ENCODE measurements at places on chromosomes 6 and 20.

DNA sequence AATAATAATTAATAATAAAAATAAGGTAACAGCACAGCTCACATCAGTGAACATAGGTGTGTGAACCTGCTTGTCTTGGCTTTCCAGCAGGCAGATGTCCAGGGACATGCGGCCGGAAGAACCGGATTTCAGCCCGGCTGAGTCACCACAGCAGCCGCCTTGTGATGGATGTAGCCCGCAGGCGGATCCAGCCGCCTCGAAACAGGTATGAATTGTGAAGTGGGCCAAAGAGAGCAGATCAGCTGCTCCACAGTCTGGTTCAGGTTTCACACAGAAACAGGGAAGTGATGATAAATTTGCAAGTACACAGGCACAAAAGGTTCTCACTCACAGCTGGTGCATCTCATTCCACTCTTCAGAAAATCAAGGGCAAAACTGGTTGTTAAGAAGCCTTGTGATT lies 55.1 kb downstream of the ID4 start:
- peak; percentile 74 for DNase-seq

- no peak for DNase-seq
Measured at GRCh38 chr6:386688-387266, 4.8 kb upstream of the IRF4 start.

DNA sequence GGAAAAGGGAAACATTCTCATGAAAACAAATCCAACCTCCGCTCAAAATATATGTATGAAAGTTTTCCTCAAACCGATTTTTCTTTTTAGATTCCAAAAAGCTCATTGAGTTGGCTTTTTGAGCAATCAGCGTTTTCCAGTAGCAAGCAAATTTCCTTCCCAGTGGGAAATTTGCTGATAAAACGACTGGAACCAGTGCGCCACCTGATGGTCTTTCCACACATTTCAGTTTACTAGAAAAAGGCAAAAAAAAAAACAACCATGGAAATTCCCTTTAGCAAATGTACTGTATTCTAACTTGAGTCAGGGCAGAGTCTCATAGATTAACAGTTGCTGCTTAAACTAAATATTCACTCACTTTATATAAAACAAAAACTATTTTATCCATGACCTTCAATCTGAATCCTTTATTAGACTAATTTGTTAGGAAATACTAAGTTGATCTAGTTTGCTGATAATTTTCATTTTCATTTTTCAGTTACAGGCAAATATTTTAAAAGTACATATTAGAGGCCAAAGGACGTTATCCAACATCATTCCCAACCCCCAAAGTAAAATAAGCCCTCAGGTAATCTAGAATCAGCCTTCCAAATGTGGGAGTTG lies 271.5 kb downstream of the FOXA2 start:
- DNase-seq = no peak

GRCh38 chr6:75128878-75129570 lies 76.8 kb downstream of the COL12A1 start:
- DNase-seq = no peak

DNA sequence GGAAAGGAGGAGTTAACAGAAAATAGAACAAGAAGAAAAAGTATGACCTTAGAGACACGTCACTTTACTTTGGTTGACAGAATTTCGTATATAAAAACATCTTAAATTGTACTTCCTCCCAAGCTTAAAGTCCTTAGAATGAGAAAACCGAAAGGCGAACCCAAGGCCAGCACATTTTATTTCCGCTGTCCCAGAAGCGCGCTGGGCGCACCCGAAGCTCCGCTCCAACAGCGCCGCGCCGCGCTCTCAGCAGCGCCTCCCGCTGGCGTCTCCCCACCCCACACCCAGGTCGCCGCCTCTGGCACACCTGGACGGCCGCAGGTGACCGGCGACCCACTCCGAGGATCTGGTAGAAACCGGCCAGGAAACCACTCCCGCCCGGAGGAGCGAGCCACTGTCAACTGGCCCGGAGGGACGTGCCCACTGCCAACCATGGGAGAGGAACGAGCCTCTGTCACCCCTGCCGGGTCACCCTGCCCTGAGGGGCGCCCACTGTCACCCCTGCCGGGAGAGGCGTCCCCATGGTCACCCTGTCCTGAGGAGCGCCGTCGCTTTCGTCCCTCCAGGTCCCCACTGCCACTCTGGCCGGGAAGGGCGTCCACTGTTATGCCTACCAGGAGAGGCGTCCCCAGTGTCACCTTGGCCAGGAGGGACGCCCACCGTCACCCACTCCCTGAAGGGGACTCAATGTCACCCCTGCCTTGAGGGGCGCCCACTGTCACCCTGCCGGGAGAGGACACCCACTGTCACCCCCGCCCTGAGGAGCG lies 824 bp downstream of the MPC1 start:
- peak; percentile 47 for DNase-seq

DNA sequence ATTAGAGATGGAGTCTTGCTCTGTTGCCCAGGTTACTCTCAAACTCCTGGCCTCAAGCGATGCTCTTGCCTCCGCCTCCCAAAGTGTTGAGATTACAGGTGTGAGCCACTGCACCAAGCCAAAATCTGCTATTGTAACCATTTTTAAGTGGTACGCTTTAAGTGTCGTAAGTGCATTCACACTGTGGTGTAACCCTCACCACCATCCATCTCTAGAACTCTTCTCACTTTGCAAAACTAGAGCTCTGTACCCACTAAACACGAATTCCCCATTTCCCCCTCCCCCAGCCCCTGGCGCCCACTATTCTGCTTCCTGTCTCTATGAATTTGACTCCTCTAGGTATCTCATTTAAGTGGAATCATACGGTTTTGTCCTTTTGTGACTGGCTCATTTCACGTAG lies 2.8 kb upstream of the FAM83C start:
- no peak for DNase-seq

DNA sequence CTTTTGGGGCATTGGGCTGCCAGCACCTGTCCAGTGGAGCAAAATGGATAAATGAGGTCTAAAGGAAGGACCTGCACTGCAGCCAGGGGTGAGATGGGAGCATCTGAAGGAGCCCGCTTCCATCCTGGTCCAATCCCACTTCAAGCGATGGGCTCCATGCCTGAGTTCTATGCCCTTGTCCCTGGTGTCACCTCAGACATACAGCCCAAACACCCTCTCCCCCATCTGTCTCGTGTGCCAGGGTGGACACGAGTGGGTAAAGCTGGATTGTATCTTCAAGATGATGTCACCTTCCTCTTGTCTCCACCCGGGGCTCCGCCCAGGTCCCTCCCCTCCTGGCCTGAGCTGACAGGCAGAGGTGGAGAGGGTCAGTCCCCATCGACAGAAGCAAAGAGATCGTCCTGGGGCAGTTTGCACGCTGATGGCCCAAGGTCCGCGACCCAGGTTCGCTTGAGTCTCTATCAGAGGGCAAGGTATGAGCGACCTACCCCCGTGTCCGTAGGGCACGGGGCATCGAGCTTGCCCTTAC lies 544 bp downstream of the SMIM29 start:
- DNase-seq = no peak

DNA sequence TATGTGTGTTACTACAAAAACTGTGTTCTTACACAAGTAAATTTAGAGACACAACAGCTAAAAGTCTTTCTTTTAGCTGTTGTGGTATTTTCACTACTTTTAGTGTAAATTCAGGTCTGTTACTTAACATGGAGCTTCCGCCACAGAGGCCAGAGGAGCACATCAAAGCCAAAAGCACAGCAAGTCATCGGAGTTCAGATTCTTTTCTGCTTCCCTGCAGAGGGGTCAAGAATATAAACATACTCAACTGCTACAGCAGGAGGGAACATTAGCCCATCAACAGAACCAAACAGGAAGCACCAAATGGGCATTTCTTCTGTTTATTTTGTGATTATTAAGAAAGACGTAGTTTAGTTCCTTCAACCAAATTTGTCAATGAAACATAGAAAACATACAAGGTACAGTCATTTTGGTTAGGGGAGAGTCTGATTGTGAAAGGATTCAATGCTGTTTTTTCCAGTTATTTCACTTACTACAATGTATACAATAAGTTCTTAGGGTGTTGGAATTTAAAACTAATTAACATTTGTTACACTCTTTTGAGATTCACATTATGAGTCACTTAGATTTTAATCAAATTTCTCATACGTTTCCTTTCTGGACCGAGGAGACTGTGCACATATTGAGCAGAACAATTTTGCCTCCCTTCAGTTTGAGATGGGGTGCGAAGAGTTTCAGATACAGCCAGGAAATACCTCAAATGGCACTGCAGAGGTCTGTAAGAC lies 42.8 kb upstream of the DSE start:
- no peak for DNase-seq

- no peak for DNase-seq
Measured at GRCh38 chr20:57977141-57977540, 251.3 kb downstream of the ANKRD60 start.

GRCh38 chr6:44569931-44570385 lies 182.5 kb downstream of the CDC5L start:
- no peak for DNase-seq

DNA sequence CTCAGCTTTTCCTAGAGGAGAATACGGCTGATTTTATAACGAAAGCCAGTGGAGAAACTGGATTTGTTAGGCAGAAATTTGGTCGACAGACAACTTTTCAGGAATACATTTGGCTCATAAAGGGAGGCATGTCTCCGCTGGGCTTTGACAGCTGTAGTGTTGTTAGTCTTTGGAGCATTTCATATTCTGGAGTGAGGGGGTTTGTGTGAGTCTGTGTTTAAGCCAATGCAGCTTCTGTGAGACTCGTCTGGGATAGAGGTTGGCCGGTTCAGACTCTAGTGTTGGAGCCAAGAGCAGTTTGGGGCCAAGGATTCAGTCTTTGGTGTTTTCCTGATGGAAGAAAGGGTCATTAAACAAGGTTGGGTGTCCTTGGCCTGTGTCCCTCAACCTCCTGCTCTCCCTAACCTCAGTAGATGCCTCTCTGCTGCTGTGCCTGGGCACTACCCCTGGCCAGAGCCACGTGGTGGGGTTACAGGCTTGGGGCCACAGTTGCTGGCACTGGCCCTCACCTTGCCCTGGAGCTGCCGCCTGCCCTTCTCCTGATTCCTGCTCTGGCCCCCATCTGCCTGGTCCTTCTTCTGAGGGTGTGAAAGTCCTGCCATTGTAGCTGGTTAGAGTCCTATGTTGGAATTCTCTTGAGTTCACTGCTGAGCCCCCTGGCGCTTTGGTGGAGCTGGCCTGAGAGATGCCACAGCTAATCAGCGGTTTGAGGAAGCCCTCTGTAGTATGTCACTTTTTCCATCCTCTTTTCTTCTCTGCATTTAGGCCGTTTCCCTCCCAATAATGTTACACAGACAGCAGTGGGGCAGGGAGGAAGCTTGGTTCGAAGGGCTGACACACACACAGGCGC lies 6.9 kb downstream of the PTK7 start:
- no peak for DNase-seq

DNA sequence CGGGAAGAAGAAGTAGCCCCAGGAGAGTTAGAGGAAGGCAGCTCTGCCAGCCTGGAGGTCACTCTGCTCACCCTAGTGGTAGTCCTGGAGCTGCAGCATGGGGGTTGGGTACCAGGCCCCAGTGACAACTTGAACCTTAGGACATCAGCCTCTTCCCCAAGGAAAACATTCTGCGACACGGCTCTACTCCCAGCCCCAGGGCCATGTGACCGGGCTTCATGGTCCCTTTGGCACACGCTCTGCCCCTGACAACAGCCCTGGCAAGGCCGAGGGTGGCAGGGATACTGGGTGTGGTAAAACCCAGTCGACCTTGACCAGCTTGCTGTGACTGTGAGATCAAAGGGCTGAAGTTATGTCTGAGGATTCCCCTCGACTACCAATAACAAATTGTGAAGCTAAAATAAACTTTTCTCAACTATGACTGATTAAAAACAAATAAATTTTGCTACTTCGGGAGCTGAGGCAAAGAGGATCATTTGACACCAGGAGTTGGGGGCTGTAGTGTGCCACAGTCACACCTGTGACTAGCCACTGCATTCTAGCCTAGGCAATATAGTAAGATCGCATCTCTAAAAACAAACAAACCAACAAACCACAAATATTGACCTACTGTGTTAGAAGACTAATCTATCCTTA lies 24.4 kb upstream of the ARID1B start:
- no peak for DNase-seq

- DNase-seq = peak; percentile 52
Measured at GRCh38 chr20:48052475-48052835, 267.2 kb upstream of the SULF2 start.

DNA sequence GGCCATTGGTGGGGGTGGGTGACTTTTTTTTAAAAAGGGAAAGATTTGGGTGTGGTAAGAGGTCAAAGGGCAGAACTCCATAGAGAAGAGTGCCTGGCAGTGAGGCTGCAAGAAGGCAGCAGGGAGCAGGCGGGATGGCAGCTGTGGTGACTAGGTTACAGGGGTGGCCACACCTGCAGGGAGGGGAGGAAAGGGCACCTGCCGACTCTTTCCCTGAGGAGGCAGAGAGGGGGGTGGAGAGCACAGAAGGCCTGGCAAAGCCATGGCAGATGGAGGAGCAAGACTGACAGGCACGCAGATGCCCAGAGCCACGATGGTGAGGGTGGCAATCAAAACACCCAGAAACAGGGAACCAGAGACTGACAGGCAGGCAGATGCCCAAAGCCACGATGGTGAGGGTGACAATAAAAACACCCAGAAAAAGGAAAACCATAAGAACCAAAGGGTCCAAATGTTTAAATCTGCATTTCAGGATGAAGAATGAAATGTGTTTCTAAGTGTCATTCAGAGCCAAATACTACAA lies 19.3 kb downstream of the CST7 start:
- DNase-seq = no peak

DNA sequence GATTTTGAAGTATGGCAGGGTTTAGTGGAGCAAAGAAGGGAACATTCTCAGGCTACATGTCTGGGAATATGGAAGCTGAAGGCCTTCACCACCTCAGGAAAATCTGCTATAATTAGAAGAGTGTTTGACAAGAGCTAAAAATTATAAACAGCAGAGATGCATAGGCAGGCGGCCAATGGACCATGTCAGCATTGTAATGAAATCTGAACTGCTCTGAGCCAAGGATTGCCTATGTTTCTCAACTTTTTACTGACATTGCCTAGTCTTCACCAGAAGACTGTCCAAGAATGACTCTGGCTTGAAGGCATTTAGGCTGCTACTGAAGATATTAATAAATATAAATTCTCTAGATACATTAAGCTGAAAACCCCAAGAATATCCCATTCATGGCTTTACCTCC lies 84.1 kb downstream of the C6orf52 start:
- DNase-seq = no peak

DNA sequence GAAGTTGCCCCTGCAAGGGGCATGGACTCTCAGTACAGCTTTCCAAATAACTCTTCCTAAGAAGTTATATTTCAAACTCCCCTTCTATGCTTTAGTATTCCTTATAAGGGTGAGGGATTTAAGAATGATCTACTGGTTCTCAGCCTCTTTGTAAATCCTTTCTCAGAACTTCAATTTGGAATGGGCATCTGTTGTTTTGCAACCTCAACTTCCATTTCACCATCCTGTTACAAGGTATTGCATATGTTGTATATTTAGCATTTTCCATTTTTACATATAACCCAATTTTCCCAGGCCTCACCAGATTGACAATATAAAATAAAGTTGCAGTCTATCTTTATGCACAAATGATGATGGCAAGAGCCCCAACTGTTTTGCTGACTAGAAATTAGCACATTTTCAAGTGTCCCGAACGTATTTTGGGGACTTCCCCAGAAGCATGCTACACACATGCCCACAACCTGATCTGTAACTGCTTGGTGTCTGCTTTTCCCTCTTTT lies 154.9 kb upstream of the CARMIL1 start:
- no peak for DNase-seq

All from NCI-H1092 (cell line).